ENCODE measurements at places on chromosomes 16 and 17.

GRCh38 chr17:37310940-37311339 is 64.8 kb upstream of the C17orf78 start:
- DNase-seq, result no peak

DNA sequence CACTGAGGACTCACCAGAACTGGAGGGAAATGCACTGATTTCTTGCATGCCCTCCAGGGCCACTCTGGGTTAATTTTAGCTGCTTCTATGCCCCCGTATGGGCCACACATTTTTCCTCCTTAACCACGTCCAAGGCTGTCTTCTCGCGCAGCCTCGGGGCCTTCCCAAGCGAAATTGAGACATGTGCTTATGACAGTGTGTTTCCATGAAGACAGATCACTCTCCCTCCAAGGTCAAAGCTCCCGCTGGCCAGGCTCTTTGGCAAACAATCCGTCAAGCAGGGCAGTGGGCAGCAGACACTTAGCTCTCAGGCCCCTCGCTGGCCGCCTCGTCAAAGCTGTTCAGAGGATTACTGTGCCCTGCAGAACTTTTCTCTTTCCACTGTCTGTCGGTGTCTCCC is 243.0 kb upstream of the N4BP1 start:
- no peak for DNase-seq

GRCh38 chr17:17933775-17934174 is 38.4 kb downstream of the TOM1L2 start:
- no peak for DNase-seq

GRCh38 chr16:83453977-83454376 is 353.8 kb upstream of the HSBP1 start:
- no peak for DNase-seq

DNA sequence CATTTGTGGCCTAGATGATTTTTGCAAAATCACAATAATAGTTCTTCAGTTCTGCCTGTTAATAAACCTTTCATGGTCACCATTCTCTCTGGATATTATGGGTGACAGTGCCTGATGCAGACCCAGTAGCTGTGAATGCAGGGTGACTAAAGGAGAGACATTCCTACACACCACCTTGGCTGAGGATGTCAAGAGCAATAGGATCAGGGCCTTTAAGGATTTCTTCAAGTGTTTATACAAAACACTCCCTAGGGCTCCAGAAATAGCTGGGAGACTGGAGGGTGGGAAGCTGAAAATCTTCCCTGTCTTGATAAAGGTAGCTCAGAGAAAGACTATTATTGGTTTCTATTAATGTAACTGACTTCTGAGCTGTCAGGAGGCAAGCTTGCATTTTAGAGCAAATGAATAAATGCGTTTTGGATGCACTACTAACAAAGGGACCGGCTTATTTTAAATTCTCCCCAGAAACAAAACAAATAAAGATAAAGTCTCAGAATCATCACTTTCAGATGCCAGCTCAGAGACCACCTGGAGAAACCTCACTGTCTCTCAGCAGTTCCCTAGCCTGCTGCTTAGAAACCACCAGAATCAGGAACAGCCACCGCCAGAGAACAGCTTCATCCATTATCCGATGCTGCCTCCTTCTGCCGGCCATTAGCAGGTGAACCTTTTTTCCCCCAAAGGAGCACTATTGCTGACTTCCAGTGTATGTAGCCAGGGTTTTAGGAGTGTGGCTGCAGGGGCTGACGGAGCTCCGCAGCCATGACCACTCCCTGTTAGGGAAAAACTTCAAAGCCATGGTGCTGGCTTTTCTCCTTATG is 171.4 kb upstream of the DYNLRB2 start:
- DNase-seq, result no peak

GRCh38 chr17:61235827-61236197 is 163.8 kb upstream of the TBX2 start:
- no peak for DNase-seq

DNA sequence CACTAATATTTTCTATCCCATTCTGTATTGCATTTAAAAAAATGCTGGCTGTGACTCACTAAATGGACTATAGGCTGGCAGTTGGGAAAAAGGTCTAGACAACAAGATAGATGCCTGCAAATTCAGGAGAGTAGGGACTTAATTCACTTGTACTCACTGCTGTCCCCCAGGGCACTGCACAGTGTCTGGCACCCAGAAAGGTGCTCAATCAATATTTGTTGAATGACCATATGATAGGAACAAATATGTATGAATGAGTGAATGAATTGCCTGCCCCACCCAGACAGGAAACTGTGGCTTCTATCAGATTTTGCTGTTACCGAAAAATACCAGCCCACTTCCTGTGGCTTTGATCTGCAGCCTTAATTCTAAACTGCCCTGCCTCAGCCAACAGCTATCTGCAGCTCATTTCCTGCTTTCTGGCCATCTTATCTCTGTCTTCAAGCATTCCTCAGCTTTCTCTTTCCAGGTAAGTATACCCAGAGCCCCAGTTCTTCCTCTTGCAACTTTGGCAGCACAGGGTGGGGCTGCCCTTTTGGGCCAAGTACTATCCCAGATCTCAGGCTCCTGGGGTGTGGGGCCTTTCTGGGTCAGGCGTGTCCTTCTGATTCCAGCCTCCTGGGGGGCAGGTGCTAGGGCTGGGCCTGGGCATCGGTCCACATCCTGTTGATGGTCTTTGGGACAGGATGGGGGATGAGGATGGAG is 15.3 kb upstream of the TNS4 start:
- DNase-seq, result peak; percentile 97

DNA sequence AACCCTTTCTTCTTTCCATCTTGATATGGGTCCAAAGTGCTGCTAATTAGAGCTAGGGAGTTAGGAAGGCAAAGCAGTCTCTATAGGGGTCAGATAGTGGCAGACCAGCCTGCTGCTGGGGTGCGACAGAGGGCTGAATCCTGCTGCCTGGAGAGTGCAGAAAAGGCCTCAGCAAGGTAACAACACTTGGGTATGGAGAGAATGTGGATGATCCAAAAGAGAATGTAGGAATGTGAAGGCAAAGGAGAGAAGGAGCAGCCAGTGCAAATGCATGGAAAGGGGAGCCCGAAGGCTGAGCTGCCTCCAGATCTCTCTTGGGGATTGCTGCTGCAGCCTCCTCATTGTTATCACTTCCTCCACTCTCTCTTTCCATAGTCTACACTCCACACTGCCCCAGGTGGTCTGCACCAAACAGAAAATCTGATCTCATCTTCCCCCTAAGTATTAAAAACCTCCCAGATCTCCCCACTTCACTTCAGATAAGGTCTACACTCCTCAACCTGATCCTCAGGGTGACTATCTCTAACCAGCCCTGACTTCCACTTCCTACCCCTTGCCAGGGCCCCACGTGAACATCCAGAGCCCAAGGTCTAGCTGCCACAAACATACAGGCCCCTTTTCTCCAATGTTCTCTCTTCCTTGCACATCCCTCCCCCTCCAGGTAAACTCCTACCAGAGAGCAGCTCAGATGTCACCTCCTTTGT is 28.8 kb downstream of the TOM1L2 start:
- DNase-seq, result no peak

- DNase-seq, result no peak
These were observed 5.3 kb downstream of the PLD6 start for GRCh38 chr17:17200831-17201230.

GRCh38 chr17:79022507-79022991 is 1.4 kb upstream of the C1QTNF1 start:
- DNase-seq, result no peak

- DNase-seq, result no peak
These were observed 155.7 kb downstream of the CMIP start for GRCh38 chr16:81600275-81600674.

DNA sequence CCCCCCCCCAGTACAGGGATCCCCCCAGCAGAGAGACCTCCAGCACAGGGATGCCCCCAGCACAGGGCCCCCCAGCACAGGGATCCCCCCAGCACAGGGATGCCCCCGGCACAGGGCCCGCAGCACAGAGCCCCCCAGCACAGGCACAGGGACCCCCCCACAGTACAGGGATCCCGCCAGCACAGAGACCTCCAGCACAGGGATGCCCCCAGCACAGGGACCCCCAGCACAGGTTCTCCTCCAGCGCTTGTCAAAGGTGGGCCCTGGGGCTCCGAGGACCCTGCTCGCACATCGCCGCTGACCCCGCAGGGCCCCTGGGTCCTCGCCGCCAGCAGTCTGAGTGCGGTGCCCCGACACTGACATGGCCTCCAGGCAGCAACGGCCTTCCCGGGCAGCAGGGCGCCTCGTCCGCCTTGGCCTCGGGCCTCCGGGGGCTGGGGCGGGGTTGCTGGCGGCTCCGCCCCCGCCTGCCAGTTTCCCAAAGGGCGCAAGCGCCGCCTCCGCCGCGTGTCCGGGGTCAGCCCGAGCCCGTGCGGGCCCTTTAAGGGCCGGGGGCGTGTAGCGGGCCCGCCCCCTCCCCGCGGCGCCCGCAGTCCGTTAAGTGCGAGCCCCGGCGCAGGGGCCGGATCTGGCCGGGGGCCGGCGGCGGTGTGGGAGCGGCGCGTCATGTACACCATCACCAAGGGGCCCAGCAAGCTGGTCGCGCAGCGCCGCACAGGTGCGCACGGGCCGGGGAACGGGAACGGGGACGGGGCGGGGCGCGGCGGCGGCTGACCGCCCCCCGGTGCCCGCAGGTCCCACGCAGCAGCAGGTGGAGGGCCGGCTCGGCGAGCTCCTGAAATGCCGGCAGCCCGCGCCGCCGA is at the start of gene MCRIP2:
Gene MCRIP2, plus strand, starts transcription at position 503 of the 863 bp plus-strand sequence. Its CDS starts 164 bp downstream, at position 667.
- peak; percentile 39 for DNase-seq

DNA sequence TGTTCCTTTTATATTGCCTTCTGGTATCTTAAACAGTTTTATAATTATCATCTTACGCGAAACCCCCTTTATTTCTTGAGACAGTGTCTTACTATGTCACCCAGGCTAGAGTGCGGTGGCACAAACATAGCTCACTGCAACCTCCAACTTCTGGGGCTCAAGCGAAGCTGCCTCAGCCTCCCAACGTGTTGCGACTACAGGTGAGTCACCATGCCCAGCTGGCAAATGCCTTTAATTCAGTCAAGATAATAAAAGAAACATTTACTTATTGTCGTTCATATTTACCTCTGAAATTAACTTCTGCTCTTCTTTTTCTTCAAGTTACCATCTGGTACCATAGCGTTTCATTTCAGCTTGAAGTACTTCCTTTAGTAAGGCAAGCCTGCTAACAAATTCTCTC is 43.9 kb downstream of the FBXL20 start:
- no peak for DNase-seq

GRCh38 chr16:79263425-79263824 is 337.1 kb downstream of the MAF start:
- no peak for DNase-seq

DNA sequence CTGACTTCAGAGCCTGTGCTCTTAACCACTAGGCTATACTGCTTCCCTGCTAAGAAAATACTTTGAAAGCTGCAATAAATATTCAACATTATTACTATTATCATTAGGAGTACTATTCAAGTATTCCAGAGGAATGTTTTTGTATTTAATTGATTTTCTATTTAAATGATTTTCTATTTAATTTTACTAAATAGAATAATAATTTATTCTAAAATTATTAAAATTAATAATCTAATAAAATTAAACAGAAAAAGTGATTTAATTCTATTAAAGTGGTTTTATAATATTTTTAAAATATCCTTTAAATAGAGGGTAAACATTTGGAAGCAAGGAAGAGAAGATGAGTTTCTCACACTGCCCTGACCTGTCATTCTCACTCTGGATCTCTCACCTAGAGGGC is 173.8 kb downstream of the DNAH9 start:
- no peak for DNase-seq

GRCh38 chr16:17070882-17071592 is 399.7 kb downstream of the XYLT1 start:
- DNase-seq, result peak; percentile 71

DNA sequence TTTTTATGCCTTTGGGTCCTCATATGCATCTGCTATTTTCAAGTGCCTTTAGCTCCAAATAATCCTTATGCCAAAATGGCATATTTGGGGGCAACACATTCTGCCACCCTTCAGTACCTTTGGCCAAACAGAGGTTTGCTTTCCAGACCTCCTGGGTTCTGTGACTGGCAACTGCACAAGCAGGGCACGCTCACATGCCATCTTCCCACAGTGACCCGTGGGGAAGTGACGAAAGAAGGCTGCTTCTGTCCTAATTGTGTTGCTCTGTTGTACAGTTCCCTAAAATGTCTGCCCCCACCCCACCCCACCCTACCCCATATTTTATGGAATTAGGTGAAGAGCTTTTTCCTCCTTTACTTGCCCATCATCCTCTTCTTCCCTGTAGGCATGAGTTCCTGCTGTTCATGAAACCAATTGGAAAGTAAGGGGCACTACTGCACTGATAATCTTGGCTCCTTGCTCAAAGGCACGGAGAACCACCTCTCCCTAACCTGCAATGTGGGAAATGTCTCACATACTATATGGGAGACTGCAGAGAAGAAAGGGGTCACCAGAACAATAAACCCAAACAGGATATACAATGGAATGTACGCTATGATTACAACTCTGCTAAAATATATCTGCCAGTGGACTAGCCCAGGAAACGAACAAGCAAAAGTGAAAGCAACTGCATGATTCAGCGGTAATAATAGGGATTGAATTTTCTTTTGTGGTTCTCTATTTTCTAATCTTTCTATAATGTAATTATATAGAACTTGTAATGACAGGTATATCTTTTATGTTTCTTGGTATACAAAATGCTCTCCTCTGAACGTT is 3.3 kb upstream of the SLFN12L start:
- DNase-seq, result peak; percentile 84

- DNase-seq, result no peak
These were observed 8.6 kb upstream of the TOX3 start for GRCh38 chr16:52555572-52555971.

DNA sequence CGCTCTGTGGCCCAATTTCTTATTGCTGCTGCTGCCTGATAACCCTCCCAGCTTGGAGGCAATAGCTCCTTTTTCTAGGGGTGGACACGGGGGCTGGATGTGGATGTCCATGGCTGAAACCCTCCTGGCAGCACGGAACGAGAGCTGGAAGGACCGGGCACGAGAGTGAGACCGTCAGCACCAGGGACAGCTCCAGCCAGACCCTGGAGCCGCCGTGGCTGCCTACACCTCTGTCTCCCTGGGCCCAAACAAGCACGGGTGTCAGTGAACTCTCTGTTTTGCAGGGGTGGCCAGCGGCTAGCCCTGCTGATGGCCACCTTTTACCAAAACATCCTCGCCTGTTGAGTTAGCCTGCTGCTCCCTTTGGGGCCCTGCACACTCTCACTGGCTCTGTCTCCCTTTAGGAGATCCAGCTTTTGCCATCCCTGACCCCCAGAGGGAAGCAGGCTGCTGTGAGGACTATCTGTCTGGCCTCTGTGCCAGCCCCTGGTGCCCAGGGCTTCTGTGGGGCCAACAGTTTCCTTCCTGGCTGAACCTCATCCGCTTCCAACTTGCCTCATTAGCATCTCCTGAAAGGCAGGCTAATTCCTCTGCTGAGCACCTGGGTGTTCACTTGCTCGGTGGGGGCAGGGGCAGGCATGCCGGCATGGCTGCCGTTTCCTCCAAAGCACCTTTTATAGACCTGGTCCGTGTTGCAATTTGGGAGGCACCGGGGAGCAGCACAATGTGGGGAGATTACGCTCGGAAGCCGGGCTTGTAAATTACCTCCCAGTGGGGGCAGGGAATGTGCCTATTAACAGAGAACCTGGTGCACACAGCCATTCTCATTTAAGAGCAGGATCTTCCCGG is 118.1 kb downstream of the ENGASE start:
- DNase-seq, result peak; percentile 25

GRCh38 chr16:53085931-53086421 is 31.2 kb downstream of the CHD9 start:
- no peak for DNase-seq
